Stimulated activated CD8-positive, alpha-beta memory T cell treated with anti-CD3 and anti-CD28 coated beads, Interleukin-7, amount 100 ng/mL, for 48 hours (primary cell): ENCODE measurements at places on chromosomes 16 and 17.
A peak's percentile ranks its signal among the peaks of the same experiment; 100 is the strongest.

DNA sequence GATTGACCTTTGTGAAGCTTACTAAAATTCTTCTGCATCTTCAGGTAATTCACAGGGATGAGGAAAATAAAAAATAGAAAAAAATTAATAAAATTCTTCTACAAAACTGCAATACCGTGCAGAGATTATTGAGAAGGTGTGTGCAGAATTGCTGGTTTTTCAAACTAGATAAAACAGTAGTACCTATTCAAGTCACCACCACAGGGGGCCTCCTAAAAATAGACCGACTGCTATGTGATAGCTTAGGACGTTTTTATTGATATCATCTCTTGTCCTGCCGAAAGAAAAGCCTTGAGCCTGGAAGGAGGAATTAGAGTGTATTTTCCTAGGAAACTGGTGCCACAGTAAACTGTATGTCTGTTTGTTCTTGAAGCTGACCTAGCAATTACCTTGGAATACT lies 325.9 kb downstream of the ZFHX3 start:
- no peak for DNase-seq

DNA sequence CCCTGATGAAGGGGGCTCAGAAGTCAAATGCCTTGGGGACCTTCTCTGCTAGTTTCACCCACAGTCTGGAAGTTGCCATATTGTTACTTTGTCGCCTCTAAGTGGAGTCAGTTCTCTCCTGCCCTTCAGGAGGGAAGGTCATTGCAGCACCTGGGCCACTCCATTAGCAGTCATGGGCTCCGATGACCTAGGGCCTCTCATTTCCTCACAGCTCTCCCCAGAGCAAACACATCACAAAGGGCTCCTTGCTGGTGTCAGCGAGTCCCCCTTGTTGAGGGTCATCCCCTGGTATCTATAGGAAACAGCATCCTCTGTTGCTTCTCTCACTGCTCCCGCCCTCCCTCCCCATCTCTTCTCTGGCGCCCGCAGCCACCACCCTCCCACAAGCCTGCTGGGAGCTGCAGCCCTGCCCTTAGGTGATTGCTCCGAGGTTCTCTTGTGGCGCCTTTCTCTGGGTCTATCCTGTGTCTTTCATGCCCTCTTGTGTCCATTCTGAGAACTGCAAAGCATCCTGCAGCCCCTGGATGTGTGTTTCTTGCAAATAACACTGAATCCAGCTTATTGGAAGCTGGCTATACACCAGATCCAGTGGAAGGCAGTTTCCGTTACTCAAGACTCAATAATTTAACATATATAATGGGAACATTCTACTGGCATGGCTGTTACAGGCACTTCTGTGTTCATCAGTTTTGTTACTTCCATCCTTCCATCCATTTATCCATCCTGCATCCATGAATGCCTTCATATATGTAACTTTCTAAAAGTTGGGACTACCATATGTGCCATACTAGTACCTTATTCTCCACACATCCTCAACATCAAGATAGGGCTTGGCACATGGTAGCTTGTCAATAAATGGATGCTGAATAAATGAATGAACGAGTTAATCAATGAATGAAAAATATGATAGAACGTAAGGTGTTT lies 21.2 kb downstream of the PDILT start:
- DNase-seq = peak; percentile 10

GRCh38 chr16:85309656-85310587 lies 197.7 kb upstream of the CIBAR2 start:
- DNase-seq = no peak

- DNase-seq = no peak
These were observed 79.5 kb downstream of the ANKRD11 start for GRCh38 chr16:89410794-89411309.

- no peak for DNase-seq
These were observed 318.3 kb downstream of the CBLN1 start for GRCh38 chr16:48963306-48963705.

GRCh38 chr16:72224260-72224768 lies 52.4 kb upstream of the PMFBP1 start:
- DNase-seq = no peak
